ENCODE measurements at places on chromosomes 3 and 15.

DNA sequence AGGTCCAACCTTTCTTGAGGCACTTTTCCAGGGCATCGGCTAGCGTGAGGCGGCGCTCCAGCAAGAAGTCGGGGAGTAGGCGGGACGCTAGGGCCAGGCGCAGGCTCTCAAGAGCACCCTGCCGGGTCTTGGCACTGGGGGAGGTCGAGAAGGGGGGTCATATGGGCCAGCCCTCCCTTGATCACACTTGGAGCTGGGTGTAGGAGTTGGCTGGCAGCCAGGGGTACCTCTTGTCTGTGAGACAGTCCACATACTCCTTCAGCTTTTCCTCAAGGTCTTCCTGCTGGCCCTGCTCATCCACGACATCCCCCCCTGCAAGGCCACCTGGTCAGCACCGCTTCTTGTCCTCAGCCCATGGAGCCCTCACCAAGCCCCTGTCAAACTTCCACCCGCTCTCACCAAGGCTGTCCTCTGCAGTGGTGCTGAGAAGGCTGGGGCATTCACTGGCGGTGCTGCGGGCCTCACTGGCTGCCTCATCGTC is 2.0 kb downstream of the IFRD2 start:
- no peak for DNase-seq

DNA sequence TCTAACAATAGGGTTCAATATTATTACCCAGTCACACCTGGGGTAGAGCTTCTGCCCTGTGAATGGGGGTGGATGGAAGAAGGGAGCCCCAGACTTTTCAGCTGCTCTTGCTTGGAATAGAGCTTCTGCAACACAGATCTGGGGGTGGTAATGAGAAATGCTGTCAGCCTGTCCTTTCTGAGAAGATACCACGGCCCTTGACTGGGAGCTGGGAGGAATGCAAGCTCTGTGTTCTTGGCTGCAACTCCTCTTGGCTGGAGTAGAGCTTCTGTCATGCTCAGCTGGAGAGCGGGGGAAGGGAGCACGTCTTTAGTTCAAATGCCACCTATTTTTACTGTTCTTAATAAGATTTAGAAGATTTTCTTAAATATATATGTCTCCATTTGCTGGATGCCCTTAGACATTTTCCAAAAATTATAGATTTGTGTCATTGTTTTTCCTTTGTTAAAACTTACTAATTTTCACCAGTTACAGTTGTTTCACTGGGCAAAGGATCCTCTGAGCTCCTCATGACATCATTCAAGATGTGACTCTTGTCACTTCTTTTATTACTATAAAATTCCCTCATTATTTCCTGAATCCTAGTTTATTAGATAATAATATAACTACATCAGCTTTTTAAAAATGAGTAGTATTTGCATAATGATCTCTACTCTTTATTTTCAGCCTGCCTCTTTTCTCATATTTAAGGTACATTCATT is 180.0 kb upstream of the TGFBR2 start:
- no peak for DNase-seq

DNA sequence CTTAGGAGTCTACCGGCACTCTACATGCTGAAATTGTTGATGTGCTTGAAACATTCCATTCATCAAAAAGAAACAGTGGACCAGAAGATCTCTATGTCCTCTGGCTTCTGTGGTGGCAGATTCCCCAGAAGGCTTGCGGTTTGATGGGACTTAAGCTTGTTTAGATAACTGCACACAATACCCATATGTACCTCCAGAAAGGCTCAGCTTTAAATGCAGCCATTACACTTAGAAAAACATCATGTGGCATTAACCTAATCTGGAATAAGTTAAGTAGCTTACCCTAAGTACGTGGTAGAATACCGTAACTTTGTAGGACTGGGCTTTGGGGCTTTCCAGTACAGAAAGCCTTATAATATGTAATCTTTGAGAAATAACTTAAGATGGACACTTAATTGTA is 187.3 kb downstream of the RBMS3 start:
- no peak for DNase-seq

DNA sequence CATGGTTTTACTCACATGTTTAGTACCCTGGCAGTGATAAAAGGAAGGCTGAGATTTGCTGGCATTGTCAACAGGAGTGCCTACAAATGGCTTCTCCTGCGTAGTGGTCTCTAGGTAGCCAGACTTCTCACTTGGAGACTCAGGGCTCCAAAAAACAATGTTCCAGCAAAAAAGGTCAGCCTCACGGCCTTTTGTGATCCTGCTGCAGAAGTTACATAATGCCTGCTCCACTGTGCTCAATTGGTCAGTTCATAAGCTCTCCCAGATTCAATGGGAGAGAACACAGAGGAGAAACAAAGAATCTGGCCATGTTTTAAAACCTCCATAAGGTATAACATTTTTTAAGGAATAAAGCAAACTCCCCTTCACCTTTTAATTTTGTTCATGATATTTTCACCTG is 76.1 kb upstream of the CMSS1 start:
- no peak for DNase-seq

DNA sequence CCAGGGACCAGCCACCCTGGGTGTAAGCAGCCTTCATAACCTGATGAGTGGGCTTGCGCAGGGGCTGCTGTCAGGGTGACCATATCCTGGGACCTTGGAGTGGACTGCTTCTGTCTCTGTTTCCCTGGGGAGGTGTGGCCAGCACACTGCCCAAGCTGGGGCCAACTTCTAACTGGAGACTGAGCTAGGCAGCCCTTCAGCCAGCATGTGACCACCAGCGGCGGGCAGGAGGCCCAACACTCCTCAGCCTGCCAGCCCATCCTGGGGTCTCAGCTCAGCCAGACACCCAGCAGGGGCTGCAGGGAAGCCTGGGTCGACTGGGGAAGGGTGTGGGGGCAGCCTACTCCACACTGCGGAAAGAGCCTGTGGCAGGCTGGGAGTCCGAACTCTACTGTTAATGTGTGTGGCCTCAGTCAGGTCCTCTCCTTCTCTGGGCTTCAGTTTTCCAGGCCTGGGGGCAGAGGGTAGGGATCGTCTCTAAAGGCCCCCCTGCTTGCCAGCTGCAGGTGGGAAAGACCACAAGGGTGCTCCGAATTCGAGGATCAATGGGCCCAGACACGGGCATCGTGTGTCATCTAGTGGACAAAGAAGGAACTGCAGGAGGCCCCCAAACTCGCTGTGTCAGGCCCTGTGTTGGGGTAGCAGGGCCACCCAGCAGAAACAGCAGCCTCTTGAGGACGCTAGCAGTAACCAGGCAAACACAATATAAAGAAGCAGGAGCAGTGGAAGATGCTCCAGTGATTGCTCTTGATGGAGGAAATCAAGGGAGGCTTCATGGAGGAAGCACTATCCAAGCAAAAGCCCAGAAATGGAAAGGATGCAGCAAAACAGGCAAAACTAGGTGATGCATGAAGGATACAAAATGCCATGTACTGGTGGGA is 2.0 kb upstream of the SEMA3G start:
- DNase-seq: no peak

GRCh38 chr15:40618023-40618422 is 24.0 kb downstream of the KNL1 start:
- DNase-seq: no peak

DNA sequence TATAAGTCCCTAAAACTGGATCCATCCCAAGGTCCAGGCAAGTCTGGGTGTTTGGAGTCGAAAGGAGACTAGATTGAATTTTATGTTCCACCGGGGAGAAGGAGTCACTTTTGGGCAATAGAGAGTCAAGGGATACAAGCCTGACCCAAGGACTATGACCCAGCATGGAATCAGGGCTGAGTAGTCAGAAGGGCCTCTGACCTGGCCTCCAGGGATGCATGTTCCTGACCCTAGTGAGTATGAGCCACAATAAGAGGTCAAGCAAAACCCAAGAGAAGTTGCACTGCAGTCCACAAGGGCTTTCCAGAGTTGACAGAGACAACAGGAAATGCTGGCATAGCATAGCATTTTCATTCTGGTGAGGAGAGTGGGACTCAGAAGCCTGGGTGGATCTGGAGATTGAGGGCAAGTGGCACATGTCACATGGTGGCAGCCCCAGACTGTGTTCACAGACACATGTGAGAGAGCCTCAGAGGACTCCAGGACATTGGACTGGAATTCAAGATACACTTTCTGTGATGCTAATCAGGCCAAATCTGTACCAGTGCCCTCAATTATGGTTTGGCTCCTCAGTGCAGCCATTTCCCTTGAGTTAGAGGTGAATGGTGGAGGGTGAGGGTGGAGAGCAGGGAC is 66.9 kb downstream of the TFG start:
- no peak for DNase-seq

GRCh38 chr3:177026505-177027277 is 170.6 kb downstream of the TBL1XR1 start:
- DNase-seq: no peak

GRCh38 chr3:155572085-155572484 is 172.8 kb downstream of the PLCH1 start:
- DNase-seq: no peak

DNA sequence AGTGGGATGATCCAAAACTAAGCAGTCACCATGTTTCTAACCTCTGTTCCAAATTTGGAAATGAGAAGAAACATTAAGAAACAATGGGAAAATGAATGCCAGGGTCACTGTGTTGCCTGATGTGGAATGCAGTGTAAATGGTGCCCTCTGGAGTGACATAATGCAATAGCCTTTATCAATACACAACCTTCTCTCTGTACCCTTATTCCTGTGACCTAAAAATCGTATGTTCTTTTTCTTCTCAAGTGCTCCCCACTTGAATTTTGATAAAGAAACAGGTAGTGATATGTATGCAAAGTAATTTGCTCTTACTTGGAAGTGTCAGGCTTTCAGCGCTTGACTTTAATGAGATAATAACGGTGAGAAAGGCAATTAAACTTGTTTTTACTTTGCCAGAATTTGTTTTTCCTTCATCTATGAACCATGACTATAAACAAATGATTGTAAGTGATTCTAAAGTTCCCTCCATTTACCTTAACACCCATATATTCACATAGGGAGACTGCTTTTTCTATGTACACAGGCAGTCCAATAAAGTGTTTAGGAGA is 145.8 kb upstream of the THRB start:
- no peak for DNase-seq

GRCh38 chr15:99087405-99087943 is 17.4 kb upstream of the SYNM start:
- DNase-seq: peak; percentile 43

GRCh38 chr3:111069974-111070771 is 1.4 kb upstream of the NECTIN3 start:
- DNase-seq: no peak

DNA sequence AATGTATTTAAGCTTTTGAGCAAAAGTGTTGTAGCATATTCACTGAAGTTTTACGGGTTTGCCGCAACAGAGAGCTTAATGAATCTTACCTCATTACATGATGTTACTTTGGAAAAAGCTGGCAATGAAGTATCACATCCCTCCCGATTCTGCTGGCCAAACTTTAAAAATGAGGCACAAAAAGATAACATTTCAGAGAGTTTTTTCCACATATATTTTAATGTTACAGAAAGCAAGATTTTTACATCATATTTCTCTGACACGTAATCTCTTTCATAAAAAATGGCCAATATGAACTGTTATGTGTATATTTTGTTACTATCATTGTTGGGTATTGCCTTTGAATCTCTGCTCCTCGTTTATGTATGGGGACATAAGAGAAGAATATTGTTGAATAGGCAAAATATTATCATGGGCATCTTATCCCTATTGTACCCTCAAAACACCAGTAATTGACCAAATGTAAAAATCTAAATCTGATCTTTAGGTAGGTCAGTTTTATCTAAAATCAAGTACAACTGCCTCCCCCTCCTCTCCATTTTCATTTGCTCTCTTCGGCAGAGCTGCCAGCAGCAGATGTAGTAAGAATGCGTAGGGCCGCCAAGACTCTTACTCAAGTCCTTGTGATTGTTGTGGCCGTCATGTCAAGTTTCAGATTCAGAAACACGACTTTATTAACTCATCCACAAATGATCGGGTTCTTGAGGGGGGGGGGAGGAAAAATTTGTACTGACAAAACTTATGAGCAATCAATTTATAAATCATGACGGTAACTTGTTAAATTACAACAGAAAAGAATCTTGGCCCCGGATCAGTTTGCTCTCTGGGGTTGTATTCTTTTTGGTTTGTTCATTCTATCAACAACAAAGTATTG is 106.7 kb upstream of the THRB start:
- DNase-seq: no peak

DNA sequence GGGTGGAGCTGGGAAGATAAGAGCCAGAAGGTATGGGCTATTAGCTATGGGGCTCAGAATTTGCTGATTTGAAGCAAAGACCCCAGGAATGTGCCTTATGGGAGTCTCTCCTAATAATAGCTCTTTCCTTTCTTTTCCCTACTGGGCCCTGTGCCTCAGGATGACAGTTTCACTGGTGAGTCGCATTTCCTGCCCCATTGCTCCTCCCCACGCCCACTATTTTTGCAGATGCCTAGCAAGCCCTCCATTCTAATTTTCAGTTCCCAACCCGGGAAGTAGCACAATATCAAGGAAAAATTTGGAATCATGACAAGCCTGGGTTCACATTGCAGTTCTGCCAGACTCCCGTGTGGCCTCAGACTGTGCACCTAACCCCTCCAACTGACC is 583 bp downstream of the IL17RE start:
- DNase-seq: no peak

DNA sequence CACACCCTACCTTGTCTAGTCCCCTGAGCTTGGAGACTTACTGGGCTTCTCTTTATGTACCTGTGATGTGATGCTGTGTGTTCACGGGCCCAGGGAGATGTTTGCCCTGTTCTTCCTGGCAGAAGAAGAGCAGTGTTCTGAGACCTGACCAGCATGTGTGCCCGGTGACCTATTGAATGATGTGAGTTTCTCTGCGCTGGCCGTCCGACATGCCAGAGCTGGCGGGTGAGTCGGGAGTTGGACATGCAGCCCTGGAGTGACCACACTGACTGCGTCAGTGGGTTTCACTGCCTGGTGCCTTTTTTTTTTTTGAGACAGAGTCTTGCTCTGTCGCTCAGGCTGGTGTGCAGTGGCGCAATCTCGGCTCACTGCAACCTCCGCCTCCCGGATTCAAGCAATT is 42.3 kb downstream of the CGNL1 start:
- DNase-seq: no peak

GRCh38 chr15:78422571-78423340 is 15.3 kb upstream of the IREB2 start:
- peak; percentile 77 for DNase-seq

DNA sequence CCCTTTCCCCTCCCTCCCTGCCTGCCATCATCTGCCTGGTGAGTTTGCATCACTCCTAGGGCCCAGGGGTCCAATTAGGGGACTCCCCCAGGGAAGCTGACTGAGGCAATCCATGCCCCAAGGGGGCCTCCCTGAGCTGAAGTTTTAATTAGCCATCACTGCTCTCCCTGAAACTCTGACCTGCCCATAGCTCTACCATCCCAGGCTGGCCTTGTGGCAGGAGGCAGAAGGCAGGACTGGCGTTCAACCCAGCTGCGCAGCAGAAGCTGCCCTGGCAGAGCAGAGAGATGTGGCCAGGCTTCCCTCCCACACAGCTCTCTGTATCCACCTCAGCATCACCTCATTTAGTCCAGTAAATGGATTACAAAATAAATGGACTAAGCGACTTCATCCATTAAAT is 7.7 kb upstream of the C15orf39 start:
- DNase-seq: no peak

- DNase-seq: no peak
These were observed 131.7 kb upstream of the FAM3D start for GRCh38 chr3:58798312-58798711.
